ENCODE measurements at places on chromosomes 3 and 15.

- DNase-seq, result no peak
These were observed 46.8 kb downstream of the WDR76 start for GRCh38 chr15:43873651-43874050.

DNA sequence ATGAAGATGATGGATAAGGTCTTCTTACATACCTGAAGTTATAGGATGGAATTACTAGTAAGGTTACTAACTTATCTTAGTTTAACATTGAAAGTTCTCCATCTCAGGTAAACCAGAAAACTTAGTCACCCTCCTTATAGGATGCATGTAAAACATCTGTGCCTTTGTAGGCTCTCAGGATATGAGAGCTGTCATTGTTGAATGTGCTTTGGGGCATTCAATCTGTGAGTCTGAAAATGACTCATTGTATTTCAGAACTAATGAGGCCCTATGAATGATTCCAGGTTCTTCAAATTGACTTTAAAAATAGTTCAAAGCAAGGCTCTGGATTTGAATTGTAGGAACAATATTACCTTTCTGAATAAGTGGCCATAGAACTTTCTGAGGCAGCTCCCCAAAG is 237.7 kb upstream of the AZI2 start:
- DNase-seq, result no peak

- DNase-seq, result no peak
These were observed 17.1 kb downstream of the BLOC1S6 start for GRCh38 chr15:45604326-45604725.

DNA sequence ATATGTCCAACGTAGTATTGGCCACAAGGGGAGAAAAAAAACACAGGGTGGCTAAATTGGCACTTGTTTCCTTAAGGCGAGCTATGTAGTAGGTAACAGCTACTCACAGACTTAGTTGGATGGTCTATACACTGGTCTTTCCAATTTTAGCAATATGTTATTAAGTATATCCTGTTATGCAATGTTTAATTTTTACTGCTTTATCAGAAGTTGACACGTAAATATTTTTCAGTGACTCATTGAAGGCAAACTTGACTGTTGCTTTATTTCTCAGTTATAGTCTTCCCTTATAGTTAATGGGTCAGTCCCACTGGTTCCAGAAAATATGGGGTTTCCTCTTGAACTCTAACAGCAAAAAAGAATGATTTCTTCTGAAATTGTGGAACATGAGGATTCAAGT is 46.5 kb downstream of the ADPGK start:
- DNase-seq, result no peak

- no peak for DNase-seq
These were observed 14.5 kb upstream of the SLC41A3 start for GRCh38 chr3:126098391-126098858.

GRCh38 chr15:52680041-52680391 is 828 bp upstream of the ATOSA start:
- DNase-seq, result no peak

DNA sequence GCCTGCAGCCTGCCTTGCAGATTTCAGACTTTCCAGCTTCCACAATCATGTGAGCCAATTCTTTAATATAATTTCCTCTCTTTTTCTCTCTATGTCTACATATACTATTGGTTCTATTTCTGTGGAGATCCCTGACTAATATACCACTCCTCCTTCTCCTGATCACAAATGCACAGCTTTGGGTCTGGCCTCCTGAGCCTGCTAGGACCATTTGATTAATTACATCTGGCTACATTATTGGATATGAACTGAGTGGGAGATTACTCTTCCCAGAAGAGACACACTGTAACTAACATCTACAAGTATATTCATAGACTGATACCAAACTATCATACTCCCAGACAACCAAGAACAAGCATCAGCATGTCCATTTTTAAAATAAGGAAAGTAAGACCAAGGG is 188.9 kb upstream of the LMCD1 start:
- no peak for DNase-seq

DNA sequence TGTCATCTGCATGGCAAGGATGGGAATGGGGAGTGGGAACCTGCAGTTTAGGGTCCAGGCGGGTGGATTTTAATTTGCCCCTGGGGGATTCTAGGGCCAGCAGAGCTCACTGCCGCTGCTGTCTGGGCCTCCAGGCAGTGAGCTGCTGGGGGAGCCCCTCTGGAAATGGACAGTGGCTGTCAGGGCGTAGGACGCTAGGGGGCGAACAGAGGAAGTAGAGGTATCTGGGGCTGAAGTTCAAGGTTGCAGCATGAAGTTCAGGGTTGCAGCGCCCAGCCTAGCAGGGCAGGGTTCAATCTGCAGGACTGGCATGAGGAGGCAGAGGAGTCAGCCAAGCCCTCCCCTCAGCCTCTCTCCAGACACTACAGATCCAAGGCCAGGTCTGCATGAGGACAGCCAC is 49.5 kb downstream of the APBA2 start:
- DNase-seq, result peak; percentile 13

GRCh38 chr15:65132878-65133547 is 595 bp downstream of the PDCD7 start:
- peak; percentile 9 for DNase-seq

- no peak for DNase-seq
These were observed 232.8 kb downstream of the CPNE4 start for GRCh38 chr3:131802029-131802428.

- no peak for DNase-seq
These were observed at the start of gene CRYGS for GRCh38 chr3:186544281-186544680. Gene CRYGS, minus strand, starts transcription at chr3:186544380. Its CDS starts 54 bp downstream, at chr3:186544326.

GRCh38 chr3:15941958-15942357 is 144.2 kb upstream of the ANKRD28 start:
- no peak for DNase-seq

DNA sequence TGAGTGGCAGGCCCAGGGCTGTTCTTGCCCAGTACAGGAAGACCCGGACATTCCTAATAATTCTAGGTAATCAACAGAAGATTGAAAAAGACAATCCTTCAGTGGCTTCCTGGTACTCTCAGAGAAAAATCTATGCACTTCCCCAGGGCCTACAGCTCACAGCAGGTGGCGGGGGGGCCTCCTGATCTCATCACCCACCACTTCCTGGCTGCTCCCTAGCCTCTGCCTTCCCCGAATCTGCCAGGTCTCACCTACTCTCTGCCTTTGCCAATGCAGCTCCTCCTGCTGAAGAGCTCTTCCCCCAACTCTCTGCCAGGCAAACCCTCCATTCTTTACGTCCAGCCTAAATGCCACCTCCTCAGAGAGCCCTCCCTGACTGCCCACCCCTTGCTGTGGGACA is 37.5 kb downstream of the EHD4 start:
- DNase-seq, result no peak

DNA sequence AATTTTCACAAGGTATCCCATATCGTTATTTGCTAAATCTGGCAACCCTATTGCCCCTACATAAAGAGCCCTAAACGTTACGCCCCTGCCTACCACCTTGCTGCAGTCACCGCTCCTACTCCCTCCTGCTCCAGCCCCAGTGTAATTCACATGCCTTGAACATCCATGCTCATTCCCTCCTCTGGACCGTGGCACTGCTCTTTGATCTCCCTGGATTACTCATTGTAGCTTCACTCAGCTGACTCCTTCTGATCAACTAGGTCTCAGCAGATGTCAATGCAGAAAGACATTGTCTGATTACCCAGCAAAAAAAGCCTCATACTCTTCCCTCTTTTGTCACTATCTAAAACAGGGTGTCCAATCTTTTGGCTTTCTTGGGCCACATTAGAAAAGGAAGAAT is 40.7 kb upstream of the KBTBD8 start:
- no peak for DNase-seq

DNA sequence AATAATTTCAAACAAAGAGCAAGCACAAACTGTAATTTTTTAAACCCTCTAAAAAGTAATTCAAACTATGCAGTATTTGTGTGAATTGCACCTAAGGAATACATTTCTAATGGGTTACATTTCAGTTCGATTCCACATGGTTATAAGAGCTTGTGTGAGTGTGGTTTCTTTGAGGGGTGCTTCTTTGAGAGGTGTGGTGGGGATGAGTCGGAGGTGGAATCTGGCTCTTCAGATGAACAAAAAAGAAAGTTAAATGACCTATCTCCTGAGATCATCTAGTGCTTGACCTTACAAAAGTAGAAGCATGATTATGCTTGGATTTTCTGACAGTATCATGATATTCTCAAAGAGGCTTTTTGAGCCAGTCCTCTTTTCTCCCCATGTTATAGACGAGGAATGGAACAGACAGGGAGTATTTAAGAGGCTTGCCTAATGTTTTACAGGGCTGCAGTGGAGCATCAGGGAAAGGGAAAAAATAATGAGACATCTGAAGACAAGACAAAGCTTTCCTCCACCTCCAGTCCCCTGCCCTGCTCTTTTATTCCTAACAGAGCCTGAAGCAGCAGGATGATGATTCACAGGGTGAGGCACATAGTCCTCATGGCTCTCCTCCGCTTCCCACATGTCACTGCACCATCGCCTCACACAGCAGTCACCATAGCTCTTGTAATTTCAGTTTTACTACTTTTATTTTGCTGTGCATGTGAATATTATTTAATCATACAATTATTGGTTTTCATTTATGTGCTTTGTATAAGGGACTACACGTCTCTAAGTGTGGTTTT is 82.0 kb downstream of the LYSMD4 start:
- no peak for DNase-seq

DNA sequence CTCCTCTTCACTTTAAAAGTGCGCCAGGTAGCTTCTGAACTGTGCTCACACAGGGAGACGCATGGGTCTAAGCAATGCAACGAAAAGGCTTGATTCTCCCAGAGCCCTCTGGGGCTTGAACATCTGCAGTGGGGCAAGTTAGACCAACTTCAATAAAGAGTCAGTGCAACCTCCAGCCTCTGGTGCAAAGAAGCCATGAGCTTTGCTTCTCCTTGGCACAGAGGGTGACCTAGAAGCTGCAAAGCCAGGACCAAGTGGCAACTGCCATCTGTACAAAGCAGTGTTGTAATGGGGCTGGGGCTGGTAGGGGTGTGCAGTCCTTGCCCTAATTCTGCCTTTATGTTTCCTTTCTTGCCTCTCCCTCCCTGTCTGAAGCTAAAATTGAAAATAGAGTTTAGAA is 219.0 kb upstream of the CD96 start:
- DNase-seq, result no peak

DNA sequence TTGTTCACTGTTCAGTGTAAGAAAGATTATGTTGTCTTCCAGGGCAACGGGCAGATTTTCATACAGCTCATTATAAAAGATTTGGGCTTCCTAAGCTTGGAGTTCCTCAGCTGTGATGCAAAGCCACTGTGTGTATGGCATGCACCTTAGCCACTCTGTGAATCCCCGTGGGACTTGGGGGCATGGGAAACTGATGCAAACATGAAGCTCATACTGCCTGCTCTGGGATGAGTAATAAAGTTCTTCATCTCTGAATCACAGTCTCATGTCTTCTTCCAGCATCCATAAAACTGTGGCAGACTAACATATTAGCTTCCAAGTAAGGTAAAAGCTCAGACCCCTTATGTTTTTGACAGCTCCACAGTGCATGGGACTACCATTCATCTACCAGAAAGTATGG is 154.3 kb upstream of the RORA start:
- DNase-seq, result no peak

DNA sequence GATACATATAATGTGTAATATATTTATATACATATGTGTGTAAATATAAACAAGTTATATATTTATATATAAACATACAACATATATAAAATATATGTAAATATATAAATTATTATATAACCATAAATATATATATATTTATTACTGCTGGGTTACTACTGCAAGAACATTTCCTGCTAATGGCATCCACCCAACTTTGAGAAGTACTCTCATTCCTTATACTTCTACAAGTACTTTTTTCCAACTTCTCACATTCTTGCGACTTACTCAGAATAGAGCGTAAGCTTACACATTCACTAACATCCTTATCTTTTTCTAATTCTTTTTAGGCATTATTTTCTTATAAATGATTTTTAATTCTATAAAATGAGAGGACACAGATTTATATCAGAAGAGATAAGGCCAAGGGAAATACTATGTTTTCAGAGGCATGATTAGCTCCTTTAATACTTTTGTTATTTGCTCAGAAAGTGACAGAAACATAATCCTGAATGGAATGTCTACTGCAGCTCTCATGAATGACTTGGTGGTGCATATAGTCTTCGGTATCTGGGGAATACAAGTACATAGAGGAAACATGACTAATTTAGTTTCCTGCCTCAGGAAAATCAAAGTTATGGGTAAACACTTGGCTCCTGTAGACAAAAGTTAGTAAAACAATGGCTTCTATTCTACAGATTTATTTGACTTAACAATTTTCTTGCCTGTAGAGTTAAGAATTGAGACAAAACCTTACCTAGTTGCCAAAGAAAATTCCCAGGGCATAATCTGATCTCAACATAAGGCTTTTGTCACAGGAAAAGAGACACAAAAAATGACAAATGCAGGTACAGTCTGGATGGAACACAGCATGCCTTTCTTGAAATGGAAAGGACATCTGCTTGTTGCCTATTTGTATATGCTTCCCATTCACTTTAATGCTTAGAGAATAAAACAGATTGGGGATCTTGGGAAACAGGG is 453.9 kb downstream of the SQOR start:
- no peak for DNase-seq

DNA sequence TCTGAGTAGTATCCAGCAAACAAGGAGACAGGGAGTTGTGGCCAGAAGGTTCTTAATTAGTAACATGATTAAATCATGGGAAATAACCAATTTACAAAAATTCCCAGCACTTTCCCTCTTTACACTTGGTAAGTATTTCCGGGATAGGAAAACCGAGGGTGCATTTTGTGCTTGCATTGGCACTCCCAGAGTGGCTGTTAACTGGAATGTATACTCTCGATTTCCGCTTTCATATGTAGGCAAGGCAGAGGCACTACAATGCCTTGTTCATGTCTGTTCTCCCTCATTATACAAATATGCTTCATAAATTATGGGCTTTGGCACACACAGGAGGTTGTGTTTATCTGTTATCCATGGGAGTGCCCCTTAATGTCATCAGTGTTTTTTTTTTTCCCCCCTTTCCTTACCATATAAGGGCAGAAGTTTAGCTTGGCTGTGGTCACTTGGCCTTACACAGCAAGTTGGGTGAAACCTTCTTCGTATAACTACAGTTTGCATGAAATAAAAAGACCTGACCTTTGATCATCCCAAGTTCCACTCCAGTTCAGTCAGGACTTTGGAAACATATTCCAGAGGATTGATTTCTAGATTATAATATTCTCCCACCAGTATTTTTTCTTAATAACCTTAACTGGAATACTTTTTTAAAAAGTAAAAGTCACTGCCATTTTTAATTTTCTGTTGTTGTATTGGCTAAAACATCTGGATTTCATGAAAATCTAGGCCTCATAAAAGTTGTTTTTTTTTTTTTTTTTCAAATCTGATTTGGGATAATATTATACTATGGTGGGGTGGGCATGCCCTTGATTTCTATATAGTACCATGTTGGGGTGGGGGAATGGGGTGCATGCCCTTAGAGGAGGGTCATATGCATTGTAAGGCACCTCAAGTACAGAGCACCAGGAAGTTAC is 8.9 kb downstream of the TPM1 start:
- DNase-seq, result no peak

DNA sequence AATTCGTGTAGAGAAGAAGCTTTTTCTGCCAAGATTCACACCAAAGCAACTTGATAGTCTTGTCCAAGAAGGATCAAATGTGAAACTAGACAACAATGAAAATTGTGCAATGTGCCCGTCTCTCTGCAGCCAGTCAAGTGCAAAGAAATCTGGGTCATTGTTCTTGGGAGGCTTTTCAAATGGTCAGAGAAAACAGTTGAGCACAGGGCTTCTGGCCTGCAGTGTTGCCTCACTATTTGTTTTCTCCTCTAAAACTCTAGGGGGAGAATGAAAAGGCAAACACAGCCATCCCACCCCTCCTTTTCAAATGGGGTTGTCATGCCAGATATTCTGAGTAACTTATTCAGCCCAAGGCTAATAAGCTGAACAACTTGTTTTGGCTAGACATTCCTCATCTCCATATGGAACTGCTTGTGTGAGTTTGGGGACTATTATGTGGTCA is 417.6 kb upstream of the CDIN1 start:
- DNase-seq, result no peak

Data from AML-193 (cell line).